ENCODE measurements at places on chromosomes 6 and 20. TPM values are rescaled to one million over a fixed set of nuclear protein-coding genes. Genes with fewer than 3 reads are reported as not detected.

DNA sequence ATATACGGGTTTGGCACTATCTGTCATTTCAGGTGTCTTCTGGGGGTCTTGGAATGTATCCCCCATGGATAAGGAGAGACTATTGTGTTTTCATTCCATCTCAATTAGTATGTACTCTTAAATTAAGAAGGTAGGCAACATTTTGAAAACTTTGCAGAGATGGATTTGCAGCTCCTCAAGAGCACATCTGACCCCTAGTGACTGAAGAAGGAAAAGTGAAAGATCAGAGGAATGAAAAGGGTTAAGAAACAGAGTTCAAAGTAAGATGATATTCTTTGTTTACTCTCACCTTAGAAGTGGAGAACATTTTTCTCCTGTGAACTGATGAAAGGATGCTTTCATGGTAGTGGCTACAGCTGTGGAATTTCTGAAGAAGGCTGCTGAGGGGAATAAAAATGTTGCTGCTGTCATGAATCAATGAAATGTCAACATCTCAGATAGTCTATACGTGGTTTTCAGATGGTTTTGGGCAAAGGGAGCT is 41.5 kb downstream of the SH3BGRL2 start:
- H3K36me3 ChIP-seq: no peaks in the 10 kb centered on the region
- no peaks in the 10 kb centered on the region for H3K27me3 ChIP-seq
- H3K4me1 ChIP-seq: peaks cover 20% of the 10 kb centered on the region
- H3K4me3 ChIP-seq: no peak overlapping the region
- peak overlapping the region; percentile 62 for H3K27ac ChIP-seq

GRCh38 chr20:22688485-22688884 is 104.1 kb upstream of the FOXA2 start:
- H3K4me3 ChIP-seq: no peak overlapping the region
- no peak for DNase-seq
- H3K36me3 ChIP-seq: no peaks in the 10 kb centered on the region
- H3K27ac ChIP-seq: no peak overlapping the region
- H3K4me1 ChIP-seq: no peaks in the 10 kb centered on the region
- peaks cover 2% of the 10 kb centered on the region for H3K27me3 ChIP-seq

- H3K4me3 ChIP-seq: no peak overlapping the region
- no peaks in the 10 kb centered on the region for H3K36me3 ChIP-seq
- peaks cover 28% of the 10 kb centered on the region for H3K4me1 ChIP-seq
- DNase-seq: peak; percentile 76
- H3K27ac ChIP-seq: peak overlapping the region; percentile 5
Measured at GRCh38 chr20:17859616-17860232, 108.9 kb downstream of the SNX5 start.

- peaks cover 8% of the 10 kb centered on the region for H3K27me3 ChIP-seq
- H3K4me3 ChIP-seq: no peak overlapping the region
- H3K4me1 ChIP-seq: peaks cover 2% of the 10 kb centered on the region
- DNase-seq: no peak
- H3K36me3 ChIP-seq: no peaks in the 10 kb centered on the region
Measured at GRCh38 chr20:19785983-19786285, 27.9 kb downstream of the RIN2 start.

DNA sequence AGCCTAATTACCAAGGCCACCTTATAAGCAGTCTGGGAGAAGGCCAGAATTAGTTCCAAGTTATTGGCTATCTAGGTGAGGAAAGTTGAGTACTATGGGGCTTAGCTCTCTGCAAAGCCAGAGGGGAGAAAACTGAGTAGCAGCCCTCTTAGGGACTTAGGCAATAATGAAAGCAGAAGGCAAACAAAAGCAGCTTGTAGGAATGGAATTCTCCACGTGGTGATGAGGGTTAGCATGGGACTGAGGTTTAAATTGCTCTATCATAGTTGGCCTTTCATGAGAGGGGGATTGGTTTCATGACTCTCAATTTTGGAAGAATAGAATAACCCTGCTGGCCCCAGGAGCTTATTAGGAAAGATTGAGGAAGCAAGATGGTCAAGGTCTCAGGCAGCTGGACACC is 7.0 kb upstream of the UBE2J1 start:
- H3K27ac ChIP-seq: peak overlapping the region; percentile 39
- H3K4me3 ChIP-seq: no peak overlapping the region
- no peaks in the 10 kb centered on the region for H3K27me3 ChIP-seq
- DNase-seq: no peak

DNA sequence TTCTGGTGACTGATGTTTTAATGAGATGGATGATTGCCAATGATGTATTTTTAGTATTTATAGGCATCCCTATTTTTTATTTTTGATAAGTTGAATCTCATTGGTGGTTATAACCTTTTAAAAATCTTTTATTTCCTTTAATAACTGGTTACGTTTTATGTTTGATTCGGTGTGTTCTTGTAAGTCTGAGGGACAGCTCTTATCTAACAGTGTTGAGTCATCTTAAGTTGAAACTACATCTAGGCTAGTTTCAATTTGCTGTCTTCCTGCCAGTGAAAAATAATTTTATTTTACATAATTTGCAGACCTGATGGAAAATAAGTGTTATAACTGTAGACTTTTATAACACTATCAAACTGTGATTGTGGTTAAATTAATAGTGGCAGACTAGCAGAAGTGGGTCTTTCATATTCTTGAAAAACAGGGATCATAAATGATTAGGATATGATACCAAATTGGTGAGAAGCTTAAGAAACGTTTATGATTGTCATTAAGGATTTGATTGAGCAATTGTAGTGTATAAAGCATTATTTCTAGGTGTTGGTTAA is 4.6 kb downstream of the AFDN start:
- peaks cover 1% of the 10 kb centered on the region for H3K36me3 ChIP-seq
- H3K4me1 ChIP-seq: peaks cover 33% of the 10 kb centered on the region
- H3K27ac ChIP-seq: no peak overlapping the region
- H3K4me3 ChIP-seq: no peak overlapping the region
- H3K27me3 ChIP-seq: peaks cover 51% of the 10 kb centered on the region

- H3K4me1 ChIP-seq: no peaks in the 10 kb centered on the region
- no peak overlapping the region for H3K27ac ChIP-seq
- no peak for DNase-seq
- no peaks in the 10 kb centered on the region for H3K36me3 ChIP-seq
- H3K27me3 ChIP-seq: no peaks in the 10 kb centered on the region
- H3K4me3 ChIP-seq: no peak overlapping the region
Measured at GRCh38 chr6:92174398-92175073, 1244.8 kb downstream of the EPHA7 start.

DNA sequence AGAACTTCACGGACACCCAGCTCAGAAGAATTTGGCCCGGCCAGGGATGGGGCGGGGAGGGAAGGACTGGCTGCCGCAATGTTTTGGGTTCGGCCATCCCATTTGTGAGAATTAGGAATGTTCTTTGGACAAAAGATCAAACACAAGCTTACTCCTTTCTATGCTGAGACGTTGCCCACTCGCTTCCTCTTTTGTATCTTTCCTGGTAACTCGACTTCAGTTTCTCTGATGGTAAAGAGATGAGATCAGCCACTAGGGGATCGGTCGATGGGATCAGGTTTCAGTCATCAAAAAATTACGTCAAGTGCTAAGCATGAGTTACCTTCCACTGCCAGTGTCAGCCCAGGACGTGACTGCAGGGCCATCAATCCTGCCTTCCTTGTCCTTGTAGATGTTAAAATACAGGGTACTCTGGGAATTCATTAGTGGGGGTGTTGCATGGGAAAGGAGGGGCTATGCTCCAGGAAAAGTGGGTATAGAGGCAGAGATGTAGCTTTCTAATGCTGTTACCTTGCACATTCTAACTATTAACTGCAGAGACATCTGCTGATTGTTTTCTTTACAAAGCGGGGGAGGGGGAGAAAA is 190.2 kb downstream of the TSHZ2 start:
- peaks cover 2% of the 10 kb centered on the region for H3K27me3 ChIP-seq
- no peak overlapping the region for H3K27ac ChIP-seq
- no peak overlapping the region for H3K4me3 ChIP-seq
- H3K4me1 ChIP-seq: peaks cover 3% of the 10 kb centered on the region
- peak; percentile 10 for DNase-seq

Gene PMEPA1
- 2.0 TPM for total RNA-seq

Gene PNLDC1
- 0.54 TPM for total RNA-seq

Gene ARHGAP18
- total RNA-seq: 9.6 TPM

Gene TXNDC5
- total RNA-seq: 49.3 TPM

Gene LY6G6F
- total RNA-seq: not detected

Gene UBE2C
- 151 TPM for total RNA-seq

Gene FRS3
- 3.2 TPM for total RNA-seq

All from activated CD8-positive, alpha-beta T cell treated with anti-CD3 and anti-CD28 coated beads for 36 hours (primary cell).